Endodermal cell (in vitro differentiated cells): ENCODE measurements at places on chromosomes 16 and 17. TPM values are rescaled to one million over a fixed set of nuclear protein-coding genes. Genes with fewer than 3 reads are reported as not detected.

DNA sequence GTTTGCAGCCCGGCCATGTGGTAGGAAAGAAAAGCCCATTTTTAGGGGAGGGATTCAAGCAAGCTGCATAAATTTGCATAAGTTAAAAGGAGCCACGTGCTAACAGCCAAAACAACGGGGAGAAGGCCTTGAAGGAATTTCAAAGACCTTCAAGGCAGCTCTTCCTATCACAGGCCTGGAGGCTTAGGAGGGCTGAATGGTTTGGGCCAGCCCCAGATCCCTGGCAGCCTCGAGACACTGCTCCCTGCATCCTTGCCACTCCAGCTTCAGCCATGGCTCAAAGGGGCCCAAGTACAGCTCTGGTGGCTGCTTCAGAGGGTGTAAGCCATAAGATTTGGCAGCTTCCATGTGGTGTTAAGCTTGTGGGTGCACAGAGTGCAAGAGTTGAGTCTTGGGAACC is 22.6 kb downstream of the PRDM7 start:
- no peak for DNase-seq

- DNase-seq: peak; percentile 87
These were observed 82.0 kb upstream of the ALOX12 start for GRCh38 chr17:6913608-6914443.

DNA sequence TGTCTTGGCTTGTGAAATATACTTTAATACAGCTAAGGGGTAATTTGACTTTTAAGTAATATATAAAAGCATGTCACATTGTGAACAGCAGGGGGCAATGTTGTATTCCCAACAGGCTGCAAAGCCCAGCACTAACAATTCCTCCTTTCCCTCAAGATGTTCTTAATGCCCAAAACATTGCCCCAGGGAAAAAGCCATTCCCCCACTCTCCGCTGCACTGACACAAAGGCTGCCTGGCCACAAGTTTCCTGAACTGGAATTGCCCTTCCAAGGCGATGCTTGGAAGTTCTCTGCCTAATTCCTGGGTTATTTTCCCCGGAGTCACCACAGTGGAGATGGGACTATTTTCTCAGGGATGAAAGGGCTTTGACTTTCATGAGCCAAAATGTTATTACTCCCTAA is 27.2 kb downstream of the CLEC16A start:
- peak; percentile 72 for DNase-seq

GRCh38 chr16:66581246-66581952 is 2.1 kb downstream of the CMTM2 start:
- DNase-seq: no peak

DNA sequence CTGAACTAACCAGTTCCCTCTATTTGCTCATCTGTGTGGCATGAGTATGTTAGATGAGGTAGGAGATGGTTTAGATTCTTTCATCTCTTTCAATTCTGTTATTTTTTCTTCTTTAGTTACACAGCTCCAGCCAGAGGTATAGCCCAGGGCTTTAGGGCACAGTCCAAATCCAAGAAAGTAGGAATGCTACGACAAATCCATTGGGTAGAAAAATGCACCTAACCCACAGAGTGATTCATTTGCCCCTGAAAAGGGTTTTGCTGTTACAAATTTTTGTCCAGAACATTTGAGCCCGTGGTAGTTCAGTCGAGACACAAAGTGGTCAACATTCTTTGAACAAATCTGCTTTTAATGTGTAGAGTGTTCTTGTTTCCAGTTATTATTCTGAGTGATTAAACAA is 250.7 kb downstream of the HS3ST3A1 start:
- no peak for DNase-seq

- DNase-seq: peak; percentile 88
These were observed 13.4 kb downstream of the FLYWCH1 start for GRCh38 chr16:2924901-2925755.

DNA sequence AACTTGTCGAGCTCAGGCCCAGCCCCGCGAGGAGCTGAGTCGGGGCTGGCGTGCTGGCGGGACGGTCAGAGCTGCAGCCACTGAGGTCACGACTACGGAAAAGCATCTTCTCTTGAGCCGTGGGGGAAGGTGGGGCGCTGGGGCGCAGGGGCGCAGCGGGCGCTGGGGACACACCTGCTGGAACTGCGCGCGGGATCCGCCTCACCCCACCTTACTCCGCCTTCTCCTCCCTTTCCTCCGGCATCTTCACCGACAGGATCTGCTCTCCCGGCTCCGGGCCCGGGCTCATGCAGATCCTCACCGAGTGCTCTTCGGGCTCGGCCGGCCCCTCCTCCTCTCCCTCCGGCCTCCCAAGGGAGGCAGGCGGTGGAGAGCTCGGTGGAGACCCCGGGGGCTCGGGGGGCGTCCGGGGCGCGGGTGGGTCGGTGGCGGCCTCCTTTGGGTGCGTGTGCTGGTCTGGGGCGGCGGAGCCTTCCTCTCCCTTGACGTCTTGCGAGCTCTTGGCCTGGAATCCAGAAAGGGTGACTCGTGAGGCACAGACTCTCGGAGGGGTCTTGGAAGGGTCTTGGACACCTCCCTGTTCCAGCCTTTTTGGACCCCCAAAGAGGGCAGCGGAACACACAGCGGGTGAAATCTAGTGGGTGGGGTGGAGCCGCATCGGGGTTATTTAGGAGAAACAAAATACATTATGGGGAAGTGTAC is 81.8 kb upstream of the KIFC3 start:
- peak; percentile 80 for DNase-seq

DNA sequence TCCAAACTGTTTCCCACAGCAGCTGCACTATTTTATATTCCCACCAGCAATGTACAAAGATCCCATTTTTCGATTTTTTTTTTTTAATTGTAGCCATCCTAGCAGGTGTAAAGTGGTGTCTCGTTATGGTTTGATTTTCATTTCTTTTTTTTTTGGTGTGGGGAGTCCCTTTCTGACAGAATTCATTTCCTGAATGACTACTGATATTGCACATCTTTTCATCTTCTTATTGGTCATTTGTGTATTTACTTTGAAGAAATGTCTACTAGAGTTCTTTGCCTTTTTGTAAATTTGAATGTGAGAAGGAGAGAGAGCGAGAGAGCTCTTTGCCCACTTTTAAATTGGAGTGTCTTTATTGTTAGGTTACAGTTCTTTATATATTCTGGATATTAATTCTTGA is 14.0 kb downstream of the CYB5B start:
- no peak for DNase-seq

- DNase-seq: no peak
These were observed at the start of gene SDR42E1 for GRCh38 chr16:82011199-82011641. SDR42E1 (minus strand) TSS chr16:82011470; CDS start chr16:82000858, 10,612 bp downstream.

GRCh38 chr16:67446968-67447507 is 16.1 kb downstream of the HSD11B2 start:
- no peak for DNase-seq

GRCh38 chr17:6599364-6599763 is 41.1 kb downstream of the KIAA0753 start:
- DNase-seq: no peak

FUS gene
- 827 and 831 TPM in 2 replicates for total RNA-seq

GIT1 gene
- total RNA-seq: 32.0 to 61.8 TPM (median 54.0 TPM) in 3 replicates

TAC4 gene
- total RNA-seq: 3.2 to 5.0 TPM (median 3.9 TPM) in 3 replicates

IRX6 gene
- total RNA-seq: 1.1 to 1.4 TPM (median 1.1 TPM) in 3 replicates

P2RX5 gene
- 0.57 and 0.86 TPM in 2 replicates for total RNA-seq

CLEC18C gene
- total RNA-seq: 0.20 to 0.72 TPM (median 0.45 TPM) in 3 replicates

TOP2A gene
- 173 TPM in 2 replicates for total RNA-seq

AXIN2 gene
- total RNA-seq: 40.1 to 64.8 TPM (median 41.3 TPM) in 3 replicates
